Activated CD8-positive, alpha-beta memory T cell treated with anti-CD3 and anti-CD28 coated beads for 48 hours (primary cell): ENCODE measurements at places on chromosomes 12 and 14.

DNA sequence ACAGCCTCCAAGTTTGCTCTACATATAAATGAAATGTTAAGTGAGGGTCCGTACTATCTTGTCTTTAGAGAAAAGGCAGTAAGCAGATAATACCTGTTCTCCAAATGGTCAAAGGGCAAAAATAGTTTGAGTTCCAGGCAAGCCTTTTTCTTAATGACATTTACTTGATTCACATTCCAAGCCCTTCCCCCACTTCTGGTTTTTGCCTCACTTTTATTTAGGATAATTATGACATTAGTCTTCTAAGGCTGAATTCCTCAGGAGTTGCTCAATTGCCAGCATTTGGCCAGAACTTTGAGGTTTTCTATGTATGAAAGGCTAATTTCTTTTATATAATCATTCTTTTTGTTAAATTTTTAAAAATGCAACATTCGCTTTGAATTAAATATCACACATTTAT, 62.5 kb upstream of the DUSP6 start:
- DNase-seq, result no peak

GRCh38 chr12:131266591-131267467, 313.1 kb downstream of the ADGRD1 start:
- no peak for DNase-seq

DNA sequence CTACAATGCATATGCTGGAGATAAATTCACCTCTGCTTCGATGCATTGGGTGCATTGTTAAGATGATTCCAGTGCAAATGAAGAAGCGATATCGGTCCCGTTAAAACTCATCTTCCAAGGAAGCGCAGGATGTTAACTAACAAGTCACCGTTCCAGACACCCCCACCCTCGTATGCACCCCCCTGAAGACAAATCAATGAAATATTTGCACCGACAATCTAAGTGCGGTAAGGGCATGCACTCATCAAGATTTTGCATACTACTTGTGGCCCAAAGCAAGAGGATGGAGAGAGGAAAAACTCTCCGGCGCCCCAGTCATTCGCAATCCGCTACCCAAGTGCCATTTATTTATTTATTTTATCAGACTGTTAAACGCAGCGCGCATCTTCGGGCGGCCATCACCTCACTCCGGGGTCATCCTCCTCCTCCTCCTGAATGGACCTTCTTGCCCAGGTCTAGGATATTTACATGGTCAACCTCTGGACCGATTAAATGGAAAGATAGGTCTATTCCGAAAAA, 1.2 kb downstream of the NOVA1 start:
- no peak for DNase-seq

- peak; percentile 34 for DNase-seq
Measured at GRCh38 chr14:100438678-100439592, 115.8 kb downstream of the SLC25A47 start.

GRCh38 chr12:12015073-12015685, 55.6 kb upstream of the BCL2L14 start:
- DNase-seq, result no peak

GRCh38 chr14:40053416-40053815, 621.2 kb upstream of the FBXO33 start:
- DNase-seq, result no peak

DNA sequence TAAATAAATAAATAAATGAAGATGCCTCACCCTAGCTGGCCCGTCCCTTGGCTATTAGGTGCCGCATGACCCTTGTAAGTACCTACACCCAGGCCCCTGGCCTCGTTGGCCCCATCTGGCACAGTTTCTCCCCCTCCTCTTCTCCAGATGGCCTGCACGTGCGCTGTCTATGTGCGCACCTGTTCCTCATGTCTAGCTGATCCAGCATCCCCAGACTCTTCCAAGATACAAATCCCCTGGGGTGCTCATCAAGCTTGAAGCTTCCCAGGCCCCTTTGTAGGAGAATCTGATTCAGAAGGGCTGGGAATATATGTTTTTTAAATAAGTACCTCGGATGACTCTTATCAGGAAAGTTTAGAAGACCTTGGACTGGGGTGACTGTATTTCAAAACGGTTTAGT, 133.3 kb downstream of the CHST11 start:
- DNase-seq, result no peak

- DNase-seq, result no peak
Measured at GRCh38 chr12:108214486-108214885, 85.4 kb downstream of the WSCD2 start.

DNA sequence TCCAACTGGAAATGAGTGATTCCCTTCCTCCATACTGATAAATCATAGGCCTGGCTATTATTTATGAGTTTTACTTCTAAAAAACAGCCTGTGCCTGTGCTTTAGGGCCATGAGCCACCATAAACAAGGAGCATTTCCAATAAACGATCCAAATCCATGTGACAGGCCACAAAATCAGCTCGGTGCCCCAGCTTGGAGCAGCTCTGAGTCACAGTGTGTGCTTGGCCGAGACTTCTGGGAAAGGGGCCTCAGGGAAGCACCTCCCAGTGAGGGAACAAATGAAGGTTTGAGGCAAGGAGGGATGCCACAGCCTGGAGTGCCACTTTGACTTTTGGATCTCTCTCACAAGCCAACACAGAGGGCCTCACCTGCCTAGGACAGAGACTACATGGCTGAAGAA, 190.4 kb downstream of the NTF3 start:
- DNase-seq, result no peak
